NCI-H774 (cell line): ENCODE measurements at places on chromosomes 4 and X.

GRCh38 chr4:163673848-163674697 is 179.6 kb downstream of the TMA16 start:
- DNase-seq: no peak

- DNase-seq: no peak
Measured at GRCh38 chr4:157219711-157220370, 687 bp upstream of the GRIA2 start.

GRCh38 chrX:19096586-19096985 is 25.7 kb downstream of the ADGRG2 start:
- DNase-seq: no peak

DNA sequence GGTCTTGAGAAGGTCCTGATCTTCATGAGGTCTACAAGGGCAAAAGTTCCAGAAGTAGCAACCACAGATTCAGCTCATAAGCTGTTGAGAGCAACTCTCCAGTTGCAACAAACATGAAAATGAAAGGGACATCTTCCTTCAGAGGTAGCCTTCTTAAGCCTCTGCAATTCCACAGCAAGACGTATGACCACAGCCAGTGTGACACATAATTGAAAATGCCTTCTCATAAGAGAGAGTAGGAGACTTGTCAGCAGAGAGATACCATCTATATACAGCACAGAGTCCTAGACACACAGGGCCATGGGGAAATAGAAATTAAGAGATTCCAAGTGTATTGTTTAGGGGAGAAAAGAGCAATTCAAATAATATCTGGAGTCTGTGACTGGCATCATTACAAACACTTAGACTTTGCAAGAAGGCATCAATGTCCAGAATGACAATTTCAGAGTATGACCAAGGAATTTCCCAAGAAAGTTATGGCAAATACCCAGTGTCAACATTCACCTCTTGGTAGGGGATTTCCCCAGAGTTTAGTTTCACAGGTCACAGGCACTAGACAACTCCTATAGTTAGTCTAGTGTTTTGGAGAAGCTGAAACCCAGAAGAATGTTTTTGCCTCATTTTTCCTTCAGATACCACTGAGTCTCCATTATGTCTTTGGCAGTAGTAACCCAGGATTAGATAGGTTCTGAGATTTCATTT is 340.3 kb downstream of the ZNF674 start:
- DNase-seq: no peak

DNA sequence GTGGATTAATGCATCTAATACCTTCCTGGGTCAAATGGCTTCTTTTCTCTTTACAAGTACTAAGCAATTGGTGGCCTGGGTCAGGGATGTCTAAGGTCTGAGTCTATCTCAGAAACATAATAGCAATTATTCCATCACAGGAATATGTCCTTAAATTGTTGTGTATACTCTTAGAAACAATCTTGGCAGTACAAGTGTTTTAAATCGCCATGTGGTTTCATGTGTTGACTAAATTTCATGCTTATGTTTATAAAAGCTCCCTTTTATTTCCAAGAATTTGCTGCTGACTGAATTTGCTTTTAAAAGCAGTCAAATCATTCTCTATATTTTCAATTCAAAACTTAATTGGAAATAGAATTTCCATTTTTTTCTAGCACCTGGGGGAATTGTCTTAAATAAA is 125.3 kb upstream of the PACRGL start:
- DNase-seq: no peak
